ENCODE measurements at places on chromosomes 4 and X. TPM values are rescaled to one million over a fixed set of nuclear protein-coding genes. Genes with fewer than 3 reads are reported as not detected.

SUPT20HL2 gene
- 0.43 TPM for total RNA-seq

PGRMC1 gene
- total RNA-seq: 95.4 TPM

CT45A1 gene
- not detected for total RNA-seq

PJA1 gene
- total RNA-seq: 32.0 TPM

CCDC160 gene
- total RNA-seq: 0.14 TPM

Measured in placental pericyte (primary cell).